ENCODE measurements at places on chromosomes 6 and 20.
A peak's percentile ranks its signal among the peaks of the same experiment; 100 is the strongest.

DNA sequence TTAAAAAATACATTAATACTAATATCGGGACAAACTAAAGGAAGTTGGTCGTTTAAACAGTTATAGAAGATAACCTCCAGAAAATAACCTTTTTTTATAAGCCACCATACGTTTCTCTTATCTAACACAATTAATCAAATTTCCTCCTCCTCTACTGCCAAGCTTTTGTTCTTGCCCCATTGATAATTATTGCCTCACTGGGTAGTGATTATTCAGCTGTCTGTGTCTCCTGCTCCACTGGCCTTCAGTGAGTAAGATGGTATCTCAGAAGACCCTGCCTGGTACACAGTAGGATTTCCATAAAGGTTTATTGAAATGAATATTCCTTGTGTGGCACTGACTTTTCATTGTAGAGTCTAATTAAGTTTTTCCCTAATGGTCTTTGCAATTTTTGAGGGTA, 165.5 kb upstream of the SCGN start:
- no peak for DNase-seq

DNA sequence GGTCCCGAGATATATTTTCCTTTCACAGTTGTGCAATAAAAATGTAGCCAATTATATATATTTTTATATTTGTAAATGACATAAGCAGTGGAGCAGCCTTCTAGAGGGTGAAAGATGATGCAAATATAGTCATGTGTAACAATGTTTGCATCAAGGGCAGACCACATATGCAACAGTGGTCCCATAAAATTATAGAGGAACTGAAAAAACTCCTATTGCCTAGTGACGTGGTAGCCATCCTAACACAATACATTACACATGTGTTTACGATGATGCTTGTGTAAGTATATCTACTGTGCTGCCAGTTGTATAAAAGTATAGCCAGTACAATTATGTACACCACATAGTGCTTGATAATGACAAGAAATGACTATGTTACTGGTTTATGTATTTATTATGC, 162.8 kb downstream of the ZFAND3 start:
- no peak for DNase-seq

DNA sequence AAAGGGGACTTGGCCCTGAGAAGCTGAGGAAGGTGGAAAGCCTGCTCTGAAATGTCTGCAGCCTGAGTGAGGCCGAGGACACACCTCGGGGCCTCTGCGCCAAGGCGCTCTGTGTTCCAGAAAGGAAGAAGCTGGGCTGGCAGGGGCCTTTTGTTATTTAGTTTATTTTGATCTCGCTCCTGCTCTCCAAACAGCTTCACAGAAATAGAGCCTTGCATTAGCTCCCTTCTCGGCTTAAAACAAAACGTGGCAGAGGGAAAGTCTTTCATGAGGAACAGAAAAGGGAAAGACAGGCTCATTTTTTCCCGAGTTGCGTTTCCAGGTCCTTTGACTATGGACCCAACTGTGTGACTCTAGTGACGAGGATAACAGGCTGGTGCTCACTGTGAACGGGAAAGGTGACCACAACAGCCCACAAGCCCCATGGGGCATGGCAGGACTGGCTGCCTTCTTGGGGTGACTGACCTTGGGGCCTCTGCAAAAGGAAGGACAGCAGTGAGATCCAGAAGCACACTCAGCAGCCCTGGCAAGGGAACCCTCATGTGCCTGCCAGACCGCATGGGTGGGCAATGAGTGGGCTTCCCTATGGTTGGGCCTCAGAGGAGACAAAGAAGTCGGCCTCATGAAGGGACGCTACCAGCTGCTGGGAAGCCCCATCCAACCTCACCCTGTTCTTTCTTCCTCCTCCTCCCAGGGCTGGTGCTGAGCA, 18.7 kb downstream of the LEMD2 start:
- no peak for DNase-seq

DNA sequence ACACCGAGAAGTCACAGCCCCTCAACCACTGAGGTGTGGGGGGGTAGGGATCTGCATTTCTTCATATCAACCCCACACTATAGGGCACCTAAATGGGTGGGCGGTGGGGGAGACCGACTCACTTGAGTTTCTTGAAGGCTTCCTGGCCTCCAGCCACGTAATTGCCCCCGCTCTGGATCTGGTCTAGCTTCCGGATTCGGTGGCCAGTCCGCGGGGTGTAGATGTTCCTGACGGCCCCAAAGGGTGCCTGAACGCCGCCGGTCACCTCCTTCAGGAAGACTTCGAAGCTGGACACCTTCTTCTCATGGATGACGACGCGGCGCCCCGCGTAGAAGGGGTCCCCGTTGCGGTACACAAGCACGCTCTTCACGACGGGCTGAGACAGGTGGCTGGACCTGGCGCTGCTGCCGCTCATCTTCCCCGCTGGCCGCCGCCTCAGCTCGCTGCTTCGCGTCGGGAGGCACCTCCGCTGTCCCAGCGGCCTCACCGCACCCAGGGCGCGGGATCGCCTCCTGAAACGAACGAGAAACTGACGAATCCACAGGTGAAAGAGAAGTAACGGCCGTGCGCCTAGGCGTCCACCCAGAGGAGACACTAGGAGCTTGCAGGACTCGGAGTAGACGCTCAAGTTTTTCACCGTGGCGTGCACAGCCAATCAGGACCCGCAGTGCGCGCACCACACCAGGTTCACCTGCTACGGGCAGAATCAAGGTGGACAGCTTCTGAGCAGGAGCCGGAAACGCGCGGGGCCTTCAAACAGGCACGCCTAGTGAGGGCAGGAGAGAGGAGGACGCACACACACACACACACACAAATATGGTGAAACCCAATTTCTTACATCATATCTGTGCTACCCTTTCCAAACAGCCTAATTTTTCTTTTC, at the start of gene DCDC2:
DCDC2 (minus strand) TSS at position 724 of the 883 bp plus-strand sequence; CDS start at position 415, 309 bp downstream.
- DNase-seq, result peak; percentile 90

- no peak for DNase-seq
Observed at GRCh38 chr20:45338121-45339030, 9.8 kb downstream of the SDC4 start.

GRCh38 chr6:135161411-135162395, 19.4 kb upstream of the MYB start:
- DNase-seq, result no peak

GRCh38 chr20:56689318-56689717, 60.2 kb downstream of the TFAP2C start:
- DNase-seq, result no peak

DNA sequence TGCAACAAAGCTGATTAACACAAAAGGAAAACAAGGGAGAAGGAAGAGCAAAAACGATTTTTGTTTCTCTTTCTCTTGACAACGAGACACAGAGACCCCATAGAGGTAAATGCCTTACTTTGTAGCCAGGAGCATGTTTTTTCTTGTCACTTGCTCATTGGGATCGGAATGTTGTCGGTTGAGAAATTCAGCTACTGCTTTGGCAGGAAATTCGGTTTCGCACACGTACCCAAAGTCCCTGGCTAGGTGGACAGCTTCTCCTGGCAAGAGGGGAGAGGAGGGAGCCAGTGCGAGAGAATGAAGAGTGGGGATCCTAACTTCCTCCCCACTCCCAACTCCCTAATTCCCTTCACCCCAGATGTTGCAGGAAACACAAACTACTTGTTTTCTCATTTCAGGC, 14.5 kb downstream of the TFAP2A start:
- no peak for DNase-seq

DNA sequence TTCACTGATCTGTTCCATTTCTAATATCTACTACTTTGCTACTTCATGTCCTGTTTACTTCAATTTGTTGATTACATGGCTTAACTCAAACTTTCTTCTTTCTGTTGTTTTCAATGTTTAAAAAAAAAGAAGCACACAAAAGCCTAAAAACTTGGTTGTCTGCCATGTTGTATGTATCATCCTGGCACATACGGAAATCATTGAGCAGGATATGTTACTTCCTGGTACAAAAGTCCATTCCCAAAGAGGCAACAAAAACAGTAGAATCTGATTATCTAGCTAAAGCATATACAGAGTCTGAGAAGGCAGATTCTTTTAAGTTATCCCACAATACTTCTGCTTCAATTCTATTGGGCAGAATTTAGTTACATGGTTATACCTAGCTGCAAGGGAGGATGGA, 14.5 kb upstream of the COL12A1 start:
- DNase-seq, result no peak

GRCh38 chr6:152954443-152954842, 28.4 kb downstream of the FBXO5 start:
- no peak for DNase-seq

DNA sequence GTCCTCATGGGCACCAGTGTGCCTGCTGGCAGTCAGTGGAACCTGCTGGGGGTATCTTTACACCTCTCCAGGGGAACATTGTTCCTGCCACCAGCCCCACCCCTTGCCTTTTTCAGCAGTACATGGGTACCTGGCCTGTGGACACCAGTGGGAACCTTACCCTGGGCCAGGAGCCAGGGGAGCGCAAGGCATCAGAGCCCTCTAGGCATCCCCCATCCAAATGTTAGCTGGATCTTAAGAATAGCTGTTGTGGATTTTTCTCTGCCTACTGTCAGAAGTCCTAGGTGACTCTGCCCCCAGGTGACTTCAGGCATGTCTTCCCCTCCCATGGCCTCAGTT, 38.8 kb upstream of the ID1 start:
- DNase-seq, result no peak

- DNase-seq, result no peak
Observed at GRCh38 chr6:136123468-136123867, 126.6 kb downstream of the MTFR2 start.

DNA sequence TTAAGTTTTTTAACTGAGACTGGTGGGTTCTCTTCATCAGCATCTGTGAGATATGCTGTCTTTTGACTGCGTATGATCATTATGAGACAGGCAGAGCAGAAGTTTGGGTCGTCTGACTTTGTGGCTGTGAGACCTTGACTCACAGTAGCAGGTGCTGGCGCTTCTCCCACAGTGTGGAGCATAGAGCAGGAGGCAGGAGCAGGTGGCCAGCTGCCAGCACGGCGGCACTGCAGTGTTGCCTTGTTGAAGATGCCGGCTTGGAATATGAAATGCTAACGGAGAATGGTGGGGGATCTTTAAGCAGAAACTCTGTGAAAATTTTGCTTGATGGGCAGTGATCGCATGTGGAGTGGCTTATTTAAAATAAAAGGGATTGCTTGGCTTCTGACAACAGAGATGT, 105.0 kb downstream of the TIAM2 start:
- peak; percentile 89 for DNase-seq

DNA sequence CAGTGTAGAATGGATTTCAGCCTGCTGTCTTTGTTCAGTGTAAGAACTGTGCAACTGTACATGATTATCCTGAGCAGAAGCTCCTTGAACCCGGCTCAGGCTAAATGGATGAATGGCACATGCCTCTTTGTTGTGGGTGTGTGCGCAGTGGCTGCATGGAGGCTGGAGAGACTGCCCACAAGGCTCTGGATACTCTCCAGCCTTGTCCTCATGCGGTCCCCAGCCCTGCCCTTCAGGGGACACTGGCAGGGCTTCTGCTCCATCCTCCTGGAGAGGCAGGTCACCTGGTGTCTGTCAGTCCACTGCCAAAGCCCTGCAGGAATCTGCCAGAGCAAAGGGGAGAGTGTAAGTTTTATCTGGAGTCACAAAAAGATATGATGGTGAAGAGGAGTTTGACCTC, 241.7 kb upstream of the EXOC2 start:
- DNase-seq, result no peak

DNA sequence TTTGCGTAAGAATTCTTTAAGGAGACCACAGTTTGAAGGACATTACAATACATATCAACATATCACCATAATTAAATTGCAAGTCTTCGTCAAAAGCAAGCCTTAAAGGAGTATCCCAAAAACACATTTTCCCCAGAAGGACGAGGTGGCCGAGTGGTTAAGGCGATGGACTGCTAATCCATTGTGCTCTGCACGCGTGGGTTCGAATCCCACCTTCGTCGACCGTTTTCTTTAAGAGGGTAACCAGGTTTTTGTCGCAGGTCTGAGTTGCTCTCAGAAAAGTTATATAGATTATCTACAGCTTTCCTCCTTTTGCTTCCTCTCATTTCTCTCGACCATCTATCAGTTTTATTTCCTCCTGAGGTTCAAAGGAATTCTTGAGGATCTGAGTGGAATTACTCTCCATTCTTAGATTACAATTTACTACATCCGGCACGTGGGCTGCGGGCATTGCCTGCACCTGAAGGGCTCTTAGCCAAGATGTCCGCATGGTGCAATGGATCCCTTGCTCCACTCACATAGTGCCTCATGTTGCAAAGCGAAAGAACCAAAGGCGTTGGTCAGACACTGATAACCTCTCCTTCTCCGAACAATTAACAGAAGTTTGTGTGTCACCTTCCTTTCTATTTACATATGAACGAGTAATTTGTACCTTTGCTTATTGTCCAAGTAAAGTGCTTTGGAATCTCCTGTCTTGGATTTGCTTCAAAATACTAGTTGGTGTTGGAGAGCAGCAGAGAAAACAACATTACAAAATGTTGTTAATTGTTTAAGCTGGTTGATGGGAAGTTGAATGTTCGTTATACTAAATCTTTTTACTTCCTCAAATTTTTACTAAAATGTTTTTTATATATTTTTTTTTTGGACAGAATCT, 14.0 kb downstream of the POM121L2 start:
- DNase-seq, result no peak

- DNase-seq, result no peak
Observed at GRCh38 chr6:156660389-156660788, 116.8 kb upstream of the ARID1B start.

GRCh38 chr6:106727480-106728149, 98.2 kb downstream of the QRSL1 start:
- no peak for DNase-seq

- no peak for DNase-seq
Observed at GRCh38 chr6:49462599-49462926, 490 bp downstream of the MMUT start.

- DNase-seq, result no peak
Observed at GRCh38 chr20:60071965-60072364, 113.7 kb downstream of the CDH26 start.

DNA sequence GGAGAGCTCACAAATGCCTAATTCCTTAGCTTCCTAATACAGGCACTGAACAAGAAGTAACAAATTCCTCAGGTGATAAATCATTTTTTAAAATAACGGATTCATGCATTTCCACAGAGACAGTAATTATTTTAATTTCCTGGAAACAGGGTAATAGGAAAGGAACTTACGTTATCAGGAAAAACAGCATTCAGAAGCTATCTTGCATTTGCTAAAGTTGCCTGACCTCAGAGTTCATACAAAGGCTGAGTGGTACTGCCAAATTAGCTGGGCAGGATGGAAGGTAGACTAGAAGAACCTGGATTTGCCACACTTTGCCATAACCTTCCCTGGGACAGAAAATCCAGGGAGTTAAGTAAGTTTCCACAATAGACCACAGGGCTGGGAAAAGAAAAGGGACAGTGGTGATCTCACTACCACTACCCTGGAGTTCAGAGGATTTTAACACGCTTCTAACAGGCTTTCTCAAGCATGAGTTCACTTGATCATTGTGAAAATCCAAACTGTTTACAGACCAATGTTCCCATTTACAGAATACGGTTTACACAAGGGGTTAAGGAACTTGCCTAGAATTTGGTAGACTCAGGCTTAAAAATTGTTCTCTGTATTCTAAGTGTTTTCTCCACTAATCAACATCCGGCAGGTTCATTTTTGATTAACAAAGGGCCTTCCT, 57.0 kb downstream of the KIF13A start:
- DNase-seq, result no peak

GRCh38 chr6:138250513-138251247, 32.4 kb upstream of the PBOV1 start:
- peak; percentile 94 for DNase-seq

- DNase-seq, result no peak
Observed at GRCh38 chr6:85476532-85476931, 26.6 kb downstream of the NT5E start.
